SK-MEL-5 (cell line): ENCODE measurements at places on chromosomes 2 and 18.

- DNase-seq: no peak
Observed at GRCh38 chr2:174180726-174181236, 67.6 kb downstream of the OLA1 start.

- DNase-seq: no peak
Observed at GRCh38 chr2:113757138-113757657, 756 bp upstream of the SLC35F5 start.

- no peak for DNase-seq
Observed at GRCh38 chr18:78979730-78980278, at the start of gene SALL3. Gene SALL3, plus strand, starts transcription at chr18:78979818. Its CDS starts 457 bp downstream, at chr18:78980275.

GRCh38 chr2:8550937-8551621 is 130.8 kb upstream of the ID2 start:
- no peak for DNase-seq

DNA sequence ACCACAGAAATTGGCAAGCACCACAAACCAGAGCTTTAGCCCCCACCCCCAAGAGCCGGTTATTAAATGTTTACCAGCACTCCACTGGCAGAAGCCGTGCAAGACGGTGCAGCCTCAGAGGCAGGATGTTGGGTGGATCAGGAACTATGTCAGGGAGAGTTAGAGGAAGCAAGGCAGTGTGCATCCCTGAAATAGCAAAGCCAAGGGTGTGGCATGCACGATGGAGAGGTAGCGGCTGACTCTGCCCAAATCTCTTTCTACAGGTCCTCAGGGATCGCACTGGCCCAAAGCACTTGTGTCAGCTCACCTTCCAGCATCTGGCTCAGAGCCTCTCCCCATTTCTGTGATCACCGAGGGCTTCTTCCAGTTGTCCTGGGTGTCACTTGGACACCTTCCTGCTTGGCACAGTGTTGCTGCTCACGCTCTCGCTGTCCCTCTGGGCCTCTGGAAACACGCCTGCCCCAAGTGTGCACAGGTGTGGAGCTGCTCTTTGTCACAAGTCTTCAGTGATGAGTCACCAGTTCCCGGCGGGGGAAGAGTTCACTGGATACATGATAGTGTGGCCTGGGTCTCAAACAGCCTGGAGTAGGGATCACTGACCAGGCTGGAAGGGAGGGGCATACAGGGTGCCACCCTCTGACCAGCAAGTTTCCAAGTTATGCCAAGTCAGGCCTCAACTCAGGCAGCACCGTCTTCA is 17.3 kb upstream of the B3GNT7 start:
- DNase-seq: no peak

GRCh38 chr2:10407841-10408648 is 40.1 kb downstream of the ODC1 start:
- no peak for DNase-seq

DNA sequence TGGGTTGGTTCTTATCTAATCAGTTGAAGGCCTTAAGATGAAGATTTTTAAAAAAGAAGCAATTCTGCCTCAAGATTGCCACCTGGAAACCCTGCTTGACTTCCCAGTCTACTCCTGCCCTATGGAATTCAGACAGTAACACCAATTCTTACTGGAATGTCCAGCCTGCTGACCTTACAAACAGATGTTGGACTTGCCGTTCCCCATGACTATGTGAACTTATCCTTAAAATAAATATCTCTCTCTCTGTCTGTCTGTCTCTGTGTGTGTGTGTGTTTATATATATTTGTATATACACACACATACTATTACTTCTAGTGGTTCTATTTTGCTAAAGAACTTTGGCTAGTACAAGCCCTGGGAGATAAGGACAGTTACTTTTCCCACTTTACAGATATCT is 675.3 kb downstream of the SLC4A3 start:
- no peak for DNase-seq
